NCI-H524 (cell line): ENCODE measurements at places on chromosomes 13 and 19.

DNA sequence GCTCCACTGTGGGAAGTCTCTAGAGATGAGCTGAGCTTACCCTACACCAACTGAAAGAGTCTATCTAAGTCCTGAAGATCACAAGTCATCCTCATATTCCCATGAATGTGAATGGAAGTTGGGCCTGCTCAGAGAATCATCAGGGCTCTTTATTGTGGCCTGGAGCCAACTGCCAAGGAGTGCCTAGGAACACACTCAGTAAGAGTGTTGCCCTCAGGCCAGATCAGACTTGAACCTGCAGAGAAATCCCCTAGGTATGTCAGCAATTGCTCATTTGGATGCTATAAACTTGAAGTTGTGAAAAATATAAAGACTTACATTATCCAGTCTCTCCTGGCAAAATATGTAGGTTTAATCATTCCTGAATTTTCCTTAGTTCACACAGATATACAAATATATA, 1070.2 kb downstream of the EFNB2 start:
- no peak for DNase-seq

DNA sequence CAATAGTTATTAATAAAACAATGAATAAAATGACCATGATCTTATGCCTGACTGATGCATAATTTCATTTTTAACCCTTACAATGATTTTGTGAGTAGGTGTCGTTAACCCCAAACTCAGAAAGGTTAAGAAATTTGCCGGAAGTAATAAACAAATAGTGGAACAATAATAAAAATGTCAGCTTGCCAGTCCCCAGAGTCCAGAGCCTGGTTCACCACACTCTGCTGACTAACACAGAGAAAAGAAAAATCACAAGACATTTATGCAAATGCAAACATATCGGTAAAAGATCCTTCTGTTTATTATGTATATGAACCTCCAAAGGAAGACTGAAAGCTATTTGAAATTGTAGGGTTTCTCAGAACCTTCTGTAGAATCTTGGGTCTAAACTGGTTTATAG, 563.7 kb downstream of the EFNB2 start:
- no peak for DNase-seq

DNA sequence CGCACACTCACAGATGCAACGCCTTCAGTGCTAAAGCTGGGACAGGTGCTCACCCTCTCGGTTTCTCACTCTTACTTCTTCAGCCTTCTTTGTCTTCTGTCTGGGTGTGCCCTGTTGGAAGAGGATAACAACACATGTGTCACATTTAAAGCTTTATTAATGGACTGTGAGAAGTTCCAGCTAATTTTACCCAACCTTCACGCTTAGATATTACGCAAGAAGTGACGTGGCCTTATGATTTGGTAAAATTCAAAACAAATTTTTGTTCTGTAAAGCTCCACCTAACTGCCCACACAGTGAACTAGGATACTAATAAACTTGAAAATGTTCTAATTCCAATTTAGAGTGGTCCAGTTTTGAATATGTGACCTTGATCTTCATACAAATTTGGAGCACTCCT, 66.7 kb upstream of the LRCH1 start:
- no peak for DNase-seq

DNA sequence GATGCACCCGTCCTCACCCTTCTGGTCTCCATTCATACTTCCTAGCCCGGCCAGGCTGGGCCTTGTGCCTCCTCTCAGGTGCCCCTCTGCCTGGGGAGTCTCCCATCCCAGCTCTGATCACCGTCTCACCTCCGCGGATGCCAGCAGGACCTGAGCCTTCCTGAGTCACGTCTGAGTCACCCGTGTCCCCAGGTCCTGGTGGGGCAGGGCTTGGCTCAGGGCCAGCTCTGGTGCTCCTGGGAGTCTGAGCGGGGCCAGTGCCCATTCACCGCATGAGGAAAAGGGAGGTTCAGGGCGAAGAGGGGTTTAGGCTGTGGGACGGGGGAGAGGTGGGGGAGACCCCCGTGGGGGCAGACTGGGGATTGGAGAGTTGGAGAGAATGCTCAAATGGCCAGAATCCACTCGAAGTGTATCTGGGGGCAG, 593 bp downstream of the ATP8B3 start:
- no peak for DNase-seq

DNA sequence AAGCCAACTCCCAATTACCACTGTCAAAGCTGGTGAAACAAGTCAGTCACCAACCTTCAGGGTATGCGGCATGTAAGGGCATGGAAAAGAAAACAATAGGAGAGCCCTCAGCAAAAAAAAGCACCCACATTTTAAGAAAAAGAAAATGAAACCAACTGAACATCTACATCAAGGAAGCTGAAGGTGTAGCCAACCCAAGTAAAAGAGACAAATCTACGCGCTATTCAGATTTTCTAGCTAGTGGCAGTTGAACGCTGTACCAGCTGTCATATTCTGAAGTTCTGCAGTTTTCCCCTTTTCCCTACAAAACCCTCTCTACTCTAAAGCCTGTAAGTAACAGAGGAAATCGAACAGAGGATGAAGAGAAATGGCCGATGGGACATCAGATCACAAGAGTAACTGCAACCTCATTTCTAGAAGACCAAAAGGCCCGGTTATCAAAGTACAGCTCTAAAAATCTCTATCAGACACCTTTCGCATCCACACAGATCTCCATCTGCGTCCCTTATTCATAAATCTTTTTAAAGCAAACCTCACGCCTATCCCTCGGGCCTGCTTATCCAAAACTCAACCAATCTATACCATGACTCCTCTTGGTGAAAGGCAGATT, 1.4 kb downstream of the MYCBP2 start:
- DNase-seq = peak; percentile 34

DNA sequence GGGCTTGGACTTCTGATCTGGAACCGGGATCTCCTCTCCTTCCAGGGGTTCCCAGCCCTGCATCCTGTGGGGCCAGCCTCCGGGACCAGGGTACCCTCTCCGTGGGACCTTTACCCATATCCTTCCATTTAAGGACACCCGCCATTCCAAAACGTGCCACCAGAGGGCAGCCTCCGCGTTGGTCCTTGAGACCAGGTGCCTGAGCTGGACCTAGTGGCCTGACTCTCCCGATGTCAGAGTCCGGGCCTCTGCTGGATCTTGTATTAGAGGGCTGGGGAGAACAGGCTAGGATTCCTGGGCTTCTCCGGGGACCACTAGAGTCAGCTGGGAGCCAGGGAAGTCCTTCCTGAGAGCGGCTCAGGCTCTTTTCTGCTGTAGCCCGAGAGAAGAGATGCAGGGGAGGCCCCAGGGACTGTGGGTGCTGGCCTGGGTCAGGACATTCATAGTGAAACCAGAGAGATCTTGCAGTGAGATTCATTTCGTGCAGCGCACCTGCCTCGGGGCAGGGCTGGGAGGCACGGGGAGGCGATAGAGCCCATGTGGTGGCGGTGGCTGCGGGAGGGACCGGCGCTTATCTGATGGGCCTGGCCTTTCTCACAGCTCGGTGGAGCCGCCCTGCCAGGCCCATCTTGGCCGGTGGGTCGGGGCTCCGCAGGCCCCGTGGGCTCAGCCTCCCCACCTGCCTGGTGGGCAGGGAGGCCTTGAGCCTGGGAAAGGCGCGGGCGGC, 9.8 kb upstream of the SLC7A10 start:
- peak; percentile 79 for DNase-seq
